ENCODE measurements at places on chromosomes 6 and 20.

GRCh38 chr20:10970109-10970508, 296.3 kb upstream of the JAG1 start:
- DNase-seq: no peak

DNA sequence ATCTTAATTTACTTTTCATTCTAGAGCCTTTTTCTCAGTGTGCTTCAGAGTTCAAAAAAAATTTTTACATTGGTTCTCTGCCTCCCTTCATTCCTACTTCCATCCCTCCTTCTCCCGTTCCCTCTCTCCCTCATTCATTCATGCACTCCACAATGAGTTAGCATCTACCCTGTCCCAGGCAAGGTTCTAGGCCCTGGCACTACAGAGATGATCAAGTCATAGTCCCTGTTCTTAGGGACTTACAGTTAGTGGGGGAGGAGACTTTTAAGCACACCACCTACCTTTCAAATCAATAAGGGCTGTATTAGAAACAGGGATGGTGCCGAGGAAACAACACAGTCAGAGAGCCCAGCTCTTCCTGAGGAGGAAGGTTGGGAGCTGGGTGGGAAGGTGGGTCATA, 40.3 kb downstream of the MAP3K5 start:
- no peak for DNase-seq

- no peak for DNase-seq
Measured at GRCh38 chr20:45921337-45922189, 9.6 kb upstream of the PLTP start.

DNA sequence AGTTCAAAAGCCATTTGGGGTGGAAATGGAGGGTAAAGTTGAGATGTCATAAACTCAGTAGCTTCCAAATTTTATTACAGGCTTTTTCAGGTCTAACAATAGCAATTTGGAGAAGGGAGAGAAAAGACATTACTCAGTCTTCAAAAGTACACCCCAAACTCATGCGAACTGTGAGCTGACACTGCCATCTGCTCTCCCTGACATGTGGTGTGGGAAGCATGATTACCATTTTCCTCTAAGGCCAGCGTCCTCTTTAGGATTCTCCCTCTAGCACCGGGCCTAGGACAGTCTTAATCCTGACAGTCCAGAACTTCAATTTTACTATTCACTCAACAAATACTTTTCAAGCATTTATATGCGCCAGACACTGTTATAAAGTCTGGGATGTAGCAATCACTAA, 536.0 kb upstream of the JARID2 start:
- no peak for DNase-seq

GRCh38 chr6:137647762-137648447, 153.7 kb upstream of the OLIG3 start:
- DNase-seq: no peak

- DNase-seq: no peak
Measured at GRCh38 chr6:134199848-134200606, 117.9 kb downstream of the SGK1 start.
